ENCODE measurements at places on chromosomes 11 and 22. TPM values are rescaled to one million over a fixed set of nuclear protein-coding genes. Genes with fewer than 3 reads are reported as not detected.

Gene MN1
- total RNA-seq = 10.7 TPM

Gene HTR3A
- not detected for total RNA-seq

Gene DGAT2
- 1.2 TPM for total RNA-seq

Gene APBB1
- 14.0 TPM for total RNA-seq

Gene FJX1
- 92.3 TPM for total RNA-seq

Gene MRPL23
- 141 TPM for total RNA-seq

Gene KDELR3
- 15.4 TPM for total RNA-seq

Gene ST14
- 94.8 TPM for total RNA-seq

Gene PRODH
- 0.63 TPM for total RNA-seq

Gene MPPED2
- not detected for total RNA-seq

Gene EMID1
- not detected for total RNA-seq

Measured in foreskin keratinocyte (primary cell).